Astrocyte (in vitro differentiated cells and primary cell): ENCODE measurements at places on chromosomes 7 and 10.
A peak's percentile ranks its signal among the peaks of the same experiment; 100 is the strongest.

GRCh38 chr7:74231232-74231590 lies 21.4 kb downstream of the LAT2 start:
- DNase-seq, result no peak

GRCh38 chr7:2956526-2957368 lies 86.9 kb downstream of the CARD11 start:
- DNase-seq, result peak; percentile 58

- no peak for DNase-seq
Observed at GRCh38 chr10:10432296-10433035, 585.2 kb upstream of the CELF2 start.

- no peak for DNase-seq
Observed at GRCh38 chr7:144018065-144018464, 17.9 kb downstream of the OR6B1 start.

DNA sequence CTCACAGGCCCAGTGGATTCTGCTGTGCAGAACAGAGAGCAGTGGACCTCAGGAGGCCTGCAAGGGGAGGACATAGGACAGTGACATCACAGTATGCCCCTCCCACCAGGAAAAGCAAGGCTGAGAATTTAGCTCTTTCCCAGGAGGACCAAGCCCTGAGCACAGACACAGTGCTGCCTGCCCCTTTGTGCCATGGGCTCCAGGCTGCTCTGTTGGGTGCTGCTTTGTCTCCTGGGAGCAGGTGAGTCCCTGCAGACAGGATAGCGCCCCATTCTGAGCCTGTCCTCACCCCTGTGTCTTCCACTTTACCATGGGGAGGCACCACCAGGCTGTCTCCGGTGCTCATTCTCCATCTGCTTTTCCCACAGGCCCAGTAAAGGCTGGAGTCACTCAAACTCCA lies 63.0 kb upstream of the PRSS58 start:
- DNase-seq, result no peak

DNA sequence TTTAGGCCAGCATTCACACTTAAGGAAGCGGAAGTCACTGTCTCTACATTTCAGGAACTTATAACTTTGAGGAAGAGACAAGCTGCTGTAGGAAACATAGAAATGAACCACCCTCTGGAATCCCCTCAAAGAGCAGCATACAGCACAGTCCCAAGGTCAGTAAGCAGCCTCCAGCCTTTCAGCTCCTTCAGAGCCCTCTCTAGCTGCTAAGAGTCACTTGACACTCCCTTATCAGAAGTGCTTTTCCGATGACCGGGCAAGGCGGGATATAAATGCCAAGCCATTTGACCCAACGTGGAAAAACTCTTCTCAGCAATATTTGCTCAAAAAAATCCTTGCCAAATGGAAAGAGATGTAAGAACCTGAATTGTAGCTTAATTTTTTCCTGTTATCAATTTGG lies 1284.3 kb downstream of the XPNPEP1 start:
- no peak for DNase-seq

DNA sequence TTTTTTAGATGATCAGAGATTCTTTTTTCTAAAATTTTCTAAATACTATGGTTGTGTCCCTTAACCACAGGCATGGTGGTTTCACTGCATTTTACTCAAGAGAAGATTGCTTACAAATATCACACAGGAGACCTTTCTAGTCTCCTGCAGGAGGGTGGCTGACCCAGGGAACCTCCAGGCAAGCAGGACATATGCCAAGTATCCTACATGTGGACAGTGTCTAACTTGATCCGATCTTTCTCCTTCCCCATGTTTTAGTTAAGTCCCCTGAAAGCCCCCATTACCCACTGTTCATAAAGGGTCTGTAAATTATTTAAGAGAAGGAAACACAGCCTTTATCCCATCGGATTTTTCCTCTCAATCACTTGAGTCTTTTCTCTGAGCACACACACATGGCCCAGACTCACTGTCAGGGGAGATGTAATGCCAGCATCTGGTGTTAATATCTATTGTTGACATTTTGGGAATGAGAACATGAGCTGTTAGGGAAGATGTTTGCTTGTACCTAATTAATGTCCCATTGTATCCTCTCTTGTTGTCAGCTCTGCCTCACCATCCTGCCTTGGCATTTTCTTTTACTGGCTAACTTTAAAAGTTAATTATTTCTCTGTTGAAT lies 755.2 kb downstream of the AUTS2 start:
- no peak for DNase-seq

- peak; percentile 94 for DNase-seq
Observed at GRCh38 chr7:134905375-134905774, 80.9 kb upstream of the AGBL3 start.

DNA sequence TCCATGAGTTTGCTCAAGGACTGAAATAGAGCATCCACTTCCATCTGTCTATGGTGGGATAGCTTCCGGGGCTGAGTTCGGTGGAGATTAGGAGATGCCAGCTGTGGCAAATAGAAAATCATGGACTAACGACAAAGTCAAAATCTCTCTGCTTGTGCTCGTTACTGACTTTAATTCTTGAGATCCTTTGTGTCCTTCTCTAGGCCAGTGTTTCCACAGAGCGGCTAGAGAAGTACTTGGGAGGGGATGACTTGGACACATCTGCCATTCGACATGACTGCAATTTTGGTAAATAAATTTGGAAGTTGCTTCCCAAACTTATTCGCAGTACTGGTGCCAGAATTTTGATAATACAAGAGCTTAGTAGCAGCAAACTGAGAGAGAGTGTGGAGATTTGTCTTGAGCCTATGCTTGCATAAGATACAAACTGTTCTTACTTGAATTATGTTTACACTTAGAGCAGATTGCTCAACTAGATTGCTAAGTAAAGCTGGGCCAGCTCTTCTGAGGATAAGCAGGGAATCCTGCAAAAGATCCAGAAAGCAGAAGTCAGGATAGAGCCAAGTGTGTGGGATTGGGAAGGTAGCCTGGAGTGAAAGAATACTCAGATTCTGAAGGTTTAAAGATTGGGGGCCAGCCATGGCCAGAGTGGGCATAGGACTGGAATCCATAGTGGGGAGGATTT lies 27.6 kb downstream of the ABCC2 start:
- no peak for DNase-seq

- no peak for DNase-seq
Observed at GRCh38 chr7:155300641-155301452, 3.2 kb downstream of the INSIG1 start.

DNA sequence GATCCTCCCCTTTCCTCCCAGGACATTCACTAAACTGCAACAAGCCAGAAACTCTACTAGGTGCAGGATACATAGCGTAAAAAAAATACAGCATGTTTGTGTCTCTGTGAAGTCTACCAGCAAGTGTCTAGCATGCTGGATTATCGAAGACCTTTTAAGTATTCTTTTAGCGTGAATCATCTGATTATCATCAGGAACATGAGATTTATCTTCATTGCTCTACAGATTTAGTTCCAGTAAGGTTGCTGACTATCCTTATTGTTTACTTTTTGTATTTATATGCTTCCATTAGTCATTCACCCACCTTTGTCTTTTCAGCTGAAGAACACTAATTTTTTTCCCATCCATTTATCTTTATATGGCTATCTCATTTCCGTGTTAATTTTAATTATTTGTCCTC lies 62.8 kb downstream of the PDZD8 start:
- peak; percentile 6 for DNase-seq

- DNase-seq, result no peak
Observed at GRCh38 chr7:80348223-80348622, 163.6 kb downstream of the GNAT3 start.

DNA sequence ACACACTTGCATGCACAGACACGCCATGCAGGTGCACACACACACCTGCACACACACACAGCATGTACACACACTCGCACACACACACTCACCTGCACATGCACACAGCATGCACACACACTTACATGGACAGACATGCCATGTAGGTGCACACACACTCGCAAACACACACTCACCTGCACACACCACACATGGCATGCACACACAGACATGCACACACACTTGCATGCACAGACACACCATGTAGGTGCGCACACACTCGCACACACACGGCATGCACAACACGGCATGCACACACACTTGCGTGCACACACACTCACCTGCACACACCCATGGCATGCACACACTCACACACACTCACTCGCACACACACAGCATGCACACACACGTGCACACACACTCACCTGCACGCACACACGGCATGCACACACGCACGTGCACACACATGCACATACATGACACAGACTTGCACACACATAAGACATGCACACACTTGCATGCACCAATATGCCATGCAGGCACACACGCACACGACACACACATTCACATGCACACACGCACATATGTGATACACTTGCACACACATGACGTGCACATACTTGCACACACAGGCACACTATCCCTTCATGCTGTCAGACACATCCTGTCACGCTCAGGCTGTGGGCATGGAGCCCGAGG lies 56.8 kb downstream of the INSIG1 start:
- DNase-seq, result no peak

- no peak for DNase-seq
Observed at GRCh38 chr7:152451356-152451755, 15.6 kb upstream of the KMT2C start.

DNA sequence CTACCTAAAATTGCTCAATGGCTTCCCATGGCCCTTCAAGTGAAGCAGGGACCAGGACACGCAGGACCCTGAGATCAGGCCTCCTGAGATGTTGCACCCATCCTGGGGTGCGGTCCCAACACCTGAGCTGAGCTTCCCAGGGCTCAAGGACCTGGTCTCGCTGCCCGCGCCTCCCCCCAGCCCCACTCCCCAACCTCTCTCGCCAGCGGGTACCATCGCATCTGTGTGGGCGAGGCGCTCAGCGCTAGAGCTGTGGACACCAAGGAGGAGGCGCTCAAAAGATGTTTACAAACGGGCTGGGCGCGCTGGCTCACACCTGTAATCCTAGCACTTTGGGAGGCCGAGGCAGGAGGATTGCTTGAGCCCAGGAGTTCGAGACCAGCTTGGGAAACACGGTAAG lies 7.4 kb upstream of the CRYGN start:
- no peak for DNase-seq

DNA sequence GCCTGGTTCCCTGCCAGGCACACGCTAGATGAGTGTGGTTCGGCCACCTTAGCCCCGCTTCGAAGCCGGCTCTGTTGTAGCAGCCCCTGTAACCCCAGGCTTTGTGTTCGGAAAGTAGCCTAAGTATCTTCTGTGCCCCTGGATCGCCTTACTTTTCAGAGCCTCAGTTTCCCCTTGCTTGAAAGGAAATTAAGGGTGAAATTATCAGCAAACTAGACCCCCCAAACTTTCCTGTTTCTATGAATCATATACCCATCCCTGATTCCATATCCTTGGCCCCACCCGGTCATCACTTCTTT lies 312 bp downstream of the PDCD11 start:
- DNase-seq, result no peak
